Stimulated activated CD4-positive, alpha-beta T cell treated with anti-CD3 and anti-CD28 coated beads, Interleukin-15, amount 100 ng/mL, for 1 hour (primary cell): ENCODE measurements at places on chromosomes 12 and 14.

DNA sequence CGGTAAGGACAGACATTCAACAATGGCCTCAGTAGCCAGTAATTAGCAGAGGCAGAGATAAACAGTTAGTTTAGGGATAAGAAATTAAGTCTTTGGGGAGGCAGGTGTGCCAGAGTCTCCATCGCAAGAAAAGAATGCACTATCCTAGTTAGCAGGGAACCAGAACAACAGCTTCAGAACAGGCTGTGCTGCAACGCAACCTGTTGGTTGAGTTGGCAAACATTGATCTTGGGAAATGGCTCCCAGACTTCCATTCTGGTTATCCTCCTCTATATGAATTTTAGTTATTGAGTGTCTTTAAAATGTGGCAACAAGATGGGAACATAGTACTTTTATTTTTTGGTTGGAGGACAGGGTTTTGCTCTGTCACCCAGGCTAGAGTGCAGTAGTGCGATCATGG, 12.3 kb upstream of the LEMD3 start:
- DNase-seq: no peak

DNA sequence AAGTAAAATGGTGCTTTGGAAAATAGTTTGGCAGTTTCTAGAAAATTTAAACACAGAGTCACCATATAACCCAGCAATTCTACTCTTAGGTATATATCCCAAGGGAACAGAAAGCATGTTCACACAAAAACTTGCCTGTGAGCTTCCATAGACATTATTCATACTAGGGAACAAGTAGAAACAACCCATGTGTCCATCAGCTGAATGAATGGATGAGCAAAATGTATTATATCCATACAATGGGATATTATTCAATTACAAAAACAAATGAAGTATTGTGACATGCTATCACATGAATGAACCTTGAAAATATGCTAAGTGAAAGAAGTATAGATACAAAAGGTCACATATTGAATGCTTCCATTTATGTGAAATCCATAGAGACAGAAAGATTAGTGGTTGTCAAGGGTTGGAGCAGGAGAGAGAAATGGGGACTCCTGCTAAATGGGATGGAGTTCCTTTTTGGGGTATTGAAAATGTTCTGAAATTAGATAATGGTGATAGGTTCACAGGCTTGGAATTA, 7.9 kb downstream of the SLC10A1 start:
- DNase-seq: no peak

DNA sequence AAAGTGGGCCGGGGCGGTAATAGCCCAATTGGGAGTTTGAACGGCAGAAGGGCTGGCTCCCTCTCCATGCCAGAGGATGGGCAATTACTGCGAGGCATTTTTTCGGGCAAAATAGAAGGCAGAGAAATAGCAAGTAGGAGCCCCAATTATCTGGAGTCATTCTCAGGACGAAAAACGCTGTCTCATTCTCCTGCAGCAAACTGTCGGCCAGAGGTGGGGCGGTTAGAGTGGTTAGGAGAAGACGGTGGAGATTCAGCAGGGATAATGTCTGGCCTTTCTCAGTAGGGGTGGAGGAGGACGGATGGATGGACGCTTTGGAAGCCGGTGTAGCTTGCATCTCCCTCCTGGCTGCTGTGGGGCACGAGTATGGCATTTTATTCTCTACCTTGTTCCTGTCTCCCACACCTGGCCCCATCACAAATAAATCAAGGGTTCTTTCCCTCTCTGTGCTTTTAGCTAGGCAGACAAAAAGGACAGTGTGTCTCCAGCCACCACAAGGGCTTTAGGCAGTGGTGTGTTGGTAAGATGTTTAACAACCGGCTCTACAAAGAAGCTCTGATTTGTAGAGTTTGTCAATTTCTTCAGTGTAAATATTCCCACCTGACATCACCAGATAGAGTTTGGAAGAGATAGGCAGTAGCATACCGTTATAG, 140.5 kb upstream of the LHX5 start:
- DNase-seq: no peak

DNA sequence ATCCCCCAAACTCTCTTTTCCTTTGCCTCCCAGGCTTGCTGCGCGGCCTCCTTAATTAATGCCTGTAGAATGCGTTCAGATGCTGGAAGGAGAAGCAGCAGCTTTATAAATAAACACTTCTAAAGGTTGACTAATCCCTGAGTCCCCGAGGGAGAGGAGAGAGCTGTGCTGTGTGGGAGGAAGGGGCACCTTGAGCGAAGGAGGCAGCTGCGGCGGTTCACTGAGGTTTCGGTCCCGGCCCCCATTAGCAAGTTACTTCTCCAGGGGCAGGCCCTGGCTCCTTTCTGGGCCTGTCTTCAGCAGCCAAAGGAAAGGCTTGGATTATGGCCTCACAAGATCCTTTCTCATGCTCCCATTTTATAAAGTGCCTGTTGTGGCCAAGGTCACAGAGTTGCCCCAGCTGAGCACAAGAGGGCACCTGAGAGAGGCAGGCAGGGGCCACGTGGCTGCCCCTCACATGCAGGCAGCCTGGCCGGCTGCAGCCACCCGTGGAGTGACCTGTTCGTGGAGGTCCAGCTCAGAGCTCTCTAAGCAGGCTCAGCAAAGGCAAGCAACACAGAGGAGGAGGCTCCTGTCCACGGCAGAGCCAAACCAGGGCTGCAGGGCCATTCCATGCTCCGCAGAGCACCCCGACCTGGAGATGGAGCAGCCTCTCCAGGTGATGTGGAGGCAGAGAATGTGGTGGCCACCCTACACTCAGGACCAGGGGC, 15.0 kb upstream of the CACNA2D4 start:
- DNase-seq: no peak

- DNase-seq: no peak
Observed at GRCh38 chr12:107411792-107412535, 273.6 kb upstream of the PWP1 start.

DNA sequence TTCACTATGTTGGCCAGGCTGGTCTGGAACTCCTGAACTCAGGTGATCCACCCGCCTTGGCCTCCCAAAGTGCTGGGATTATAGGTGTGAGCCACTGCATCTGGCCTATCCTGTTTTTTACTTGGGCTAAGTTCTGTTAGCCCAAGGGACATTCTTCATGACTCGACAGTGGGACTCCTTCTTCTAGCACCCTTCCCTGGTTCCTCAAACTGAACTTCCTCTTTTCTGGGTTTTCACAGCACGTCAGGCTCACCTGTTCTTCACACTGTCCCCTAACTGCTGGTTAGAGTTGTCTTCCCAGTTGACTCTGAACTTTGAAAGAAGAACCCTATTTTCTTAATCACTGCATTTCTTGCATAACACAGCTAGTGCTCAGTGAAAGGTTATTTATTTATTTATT, 22.5 kb downstream of the CABP1 start:
- DNase-seq: no peak

DNA sequence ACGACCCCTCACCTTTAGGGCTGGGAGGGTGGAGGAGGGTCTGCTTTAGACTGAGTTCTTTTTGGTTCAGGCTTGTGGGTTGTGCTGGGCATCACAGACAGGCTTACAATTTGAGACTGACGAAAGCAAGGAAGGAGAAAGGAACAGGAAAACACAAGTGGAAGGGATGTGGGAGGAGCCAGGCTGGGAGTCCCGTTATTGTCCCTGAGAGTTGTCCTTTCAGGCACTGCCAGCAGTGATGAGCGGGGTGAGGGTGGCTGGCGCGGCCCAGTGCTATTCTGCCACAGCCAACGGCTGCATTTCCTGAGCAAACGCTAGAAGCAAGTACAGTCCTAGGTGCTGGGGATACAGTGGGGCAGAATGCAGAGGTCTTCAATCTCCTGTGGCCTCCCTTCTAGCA, 29.2 kb upstream of the TSPAN9 start:
- no peak for DNase-seq

DNA sequence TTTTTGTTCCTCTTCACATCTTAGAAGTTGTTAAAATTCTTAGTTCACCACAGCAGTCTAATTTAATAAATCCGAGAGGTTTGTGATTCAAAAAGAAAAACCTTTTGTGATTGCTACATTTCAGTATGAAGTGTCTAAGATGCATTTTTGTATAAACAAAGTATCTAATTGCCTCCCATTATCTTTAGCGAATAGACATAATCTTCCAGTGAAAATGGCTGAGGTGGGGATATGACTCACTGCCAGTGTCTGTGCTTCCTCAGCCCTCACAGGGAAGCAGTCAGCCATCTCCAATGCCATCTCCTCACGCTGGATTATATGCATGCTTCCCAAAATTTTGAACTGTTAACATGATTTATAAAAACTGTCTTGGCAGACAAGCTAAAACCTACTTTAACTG, 7.6 kb downstream of the GCH1 start:
- no peak for DNase-seq

GRCh38 chr12:3795066-3795465, 42.2 kb upstream of the CRACR2A start:
- no peak for DNase-seq

- DNase-seq: no peak
Observed at GRCh38 chr12:76711241-76711640, 52.7 kb upstream of the ZDHHC17 start.
